Left colon (tissue), 2 donors: ENCODE measurements at places on chromosomes 5 and 9. TPM values are rescaled to one million over a fixed set of nuclear protein-coding genes. Genes with fewer than 3 reads are reported as not detected.

SV2C gene
- total RNA-seq, result 0.36 TPM

ISCA1 gene
- total RNA-seq, result 25.1 TPM

GRCh38 chr5:34869256-34869655 is 30.3 kb downstream of the TTC23L start:
- no peak for DNase-seq

GRCh38 chr9:92097997-92098482 is 17.2 kb downstream of the SPTLC1 start:
- DNase-seq, result peak; percentile 96

HTR1A gene
- total RNA-seq, result not detected

TMC1 gene
- total RNA-seq, result 0.28 TPM

CCL27 gene
- total RNA-seq, result not detected

GRCh38 chr5:14954216-14954615 is 82.6 kb upstream of the ANKH start:
- DNase-seq, result no peak

DNA sequence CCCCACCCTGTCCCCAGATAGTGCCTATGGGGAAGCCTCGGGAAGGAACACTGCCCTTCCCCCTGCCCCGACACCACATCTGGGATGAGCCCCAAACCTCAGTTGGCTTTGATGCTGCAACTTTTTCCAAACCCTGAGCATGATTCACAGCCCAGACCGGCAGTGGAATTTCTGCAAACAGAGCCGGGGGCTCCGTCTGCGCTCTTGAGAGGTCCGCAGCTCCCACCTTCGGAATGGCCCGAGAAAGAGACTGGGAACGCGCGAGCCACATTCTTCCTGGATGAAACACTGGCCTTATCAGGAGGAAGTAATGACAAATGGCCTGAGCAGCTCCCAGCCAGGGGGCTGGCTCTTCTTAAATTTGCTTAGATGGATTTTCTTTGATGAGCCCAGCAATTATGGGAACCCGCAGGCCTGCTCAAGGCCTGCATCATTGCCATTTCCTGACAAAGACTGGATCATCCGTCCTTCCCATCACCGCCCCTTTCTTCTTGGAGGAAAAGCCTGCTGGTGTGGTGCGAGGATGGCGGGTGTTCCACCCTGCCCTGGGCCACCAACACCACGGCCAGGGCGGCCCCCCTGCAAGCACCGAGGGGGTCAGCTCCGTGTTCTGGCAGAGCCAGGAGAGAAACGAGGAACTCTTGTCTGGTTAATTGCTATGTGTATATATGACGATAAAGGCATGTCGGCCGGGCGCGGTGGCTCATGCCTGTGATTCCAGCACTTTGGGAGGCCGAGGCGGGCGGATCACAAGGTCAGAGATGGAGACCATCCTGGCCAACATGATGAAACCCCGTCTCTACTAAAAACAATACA is 38.8 kb upstream of the COL5A1 start:
- no peak for DNase-seq

- peak; percentile 9 for DNase-seq
These were observed 32.4 kb upstream of the LRRC14B start for GRCh38 chr5:158807-159447.

ADCY2 gene
- total RNA-seq, result 2.3 TPM

DNA sequence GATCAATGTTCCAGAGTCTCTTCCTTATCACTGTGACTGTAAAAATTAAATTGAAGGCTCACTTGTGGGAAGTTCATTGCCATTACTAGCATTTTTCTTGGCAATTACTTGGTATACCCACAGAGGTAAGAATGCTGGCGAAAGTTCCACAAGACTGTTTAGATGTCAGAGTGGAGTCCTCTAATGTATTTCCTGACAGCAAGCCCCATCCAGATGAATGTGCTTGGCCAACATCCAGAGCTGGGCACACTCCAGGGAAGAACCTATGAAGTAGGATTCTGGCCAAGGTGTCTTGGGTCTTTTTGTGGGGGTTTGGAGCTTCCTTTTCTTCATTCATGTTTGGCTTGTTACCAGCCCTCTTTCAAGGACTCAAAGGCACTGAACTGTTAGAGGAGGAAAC is 473.6 kb downstream of the DMAC1 start:
- DNase-seq, result no peak

PCDHA9 gene
- 0.08 TPM for total RNA-seq

PHYHD1 gene
- 1.5 TPM for total RNA-seq

- DNase-seq, result no peak
These were observed 10.6 kb upstream of the DPYSL3 start for GRCh38 chr5:147520450-147520849.

GRCh38 chr5:104751969-104752368 is 1189.4 kb upstream of the NUDT12 start:
- DNase-seq, result no peak

DNA sequence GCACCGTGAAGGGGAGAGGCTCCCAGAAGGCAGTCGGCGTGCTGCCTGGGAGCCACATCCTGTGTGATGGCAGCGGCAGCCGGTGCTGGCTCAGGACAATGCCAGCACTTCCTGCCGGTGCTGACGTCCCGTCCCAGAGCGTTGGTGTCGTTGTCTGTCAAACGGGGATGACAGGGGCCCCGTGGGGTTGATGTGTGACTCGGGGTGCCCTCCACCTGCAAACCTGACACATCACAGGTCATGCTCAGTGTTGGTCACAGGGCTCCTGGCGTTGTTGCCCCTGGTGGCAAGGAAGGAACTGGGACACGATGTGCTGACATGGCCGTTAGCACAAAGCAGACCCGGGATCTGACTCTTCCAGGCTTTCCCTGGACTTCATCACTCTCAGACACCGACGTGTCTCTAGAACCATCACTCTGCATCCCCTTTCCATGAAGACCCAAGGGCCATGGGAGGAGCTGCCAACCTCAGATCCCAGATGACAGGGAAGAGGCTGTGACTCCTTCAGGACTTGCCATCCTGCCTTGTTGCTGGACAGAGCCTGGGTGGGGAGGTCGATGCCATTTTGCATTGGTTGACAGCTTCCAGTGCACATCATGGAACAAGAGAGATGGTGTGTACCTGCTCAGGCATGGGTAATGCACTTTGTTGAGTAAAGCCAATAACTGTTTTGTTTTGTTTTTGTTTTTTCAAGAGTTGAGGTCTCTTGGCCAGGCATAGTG is 21.5 kb downstream of the PLPP7 start:
- DNase-seq, result peak; percentile 31

- no peak for DNase-seq
These were observed 9.3 kb upstream of the TEX48 start for GRCh38 chr9:114691046-114691955.

- no peak for DNase-seq
These were observed 70.7 kb upstream of the TAF1L start for GRCh38 chr9:32706004-32706724.

GRCh38 chr5:110414360-110414759 is 312.1 kb downstream of the TMEM232 start:
- no peak for DNase-seq

DNA sequence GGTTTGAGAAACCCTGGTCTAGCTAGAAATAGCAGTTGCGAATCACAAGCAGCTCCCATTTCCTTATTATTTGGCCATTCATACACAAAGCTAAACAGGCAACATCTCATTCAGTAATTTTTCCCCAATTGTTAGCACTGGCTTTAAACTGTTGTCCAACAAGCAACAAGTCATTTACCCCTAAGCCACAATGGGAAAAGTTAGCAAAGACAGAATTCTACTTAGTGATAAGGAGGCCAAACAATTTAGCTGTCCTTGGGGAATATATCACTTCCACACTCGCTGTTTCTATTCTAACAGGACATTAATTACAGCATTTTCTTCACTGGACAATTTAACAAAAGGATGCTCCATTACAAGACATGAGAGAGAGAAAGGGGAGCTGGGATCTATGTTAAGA is 2.8 kb downstream of the MYO10 start:
- no peak for DNase-seq

SPATA9 gene
- total RNA-seq, result 0.31 TPM

- DNase-seq, result no peak
These were observed 6.1 kb upstream of the FOXB2 start for GRCh38 chr9:77013206-77013931.

- DNase-seq, result no peak
These were observed 1.8 kb upstream of the GALNT12 start for GRCh38 chr9:98805506-98806272.

- DNase-seq, result no peak
These were observed 368.0 kb upstream of the SEMA6A start for GRCh38 chr5:116942622-116943021.

GRCh38 chr9:27383524-27383923 is 86.6 kb upstream of the EQTN start:
- no peak for DNase-seq

DPYSL3 gene
- 10.0 TPM for total RNA-seq

SLC6A3 gene
- not detected for total RNA-seq

RANBP6 gene
- 7.1 TPM for total RNA-seq

GDNF gene
- total RNA-seq, result 2.5 TPM

GRCh38 chr9:106861640-106862109 is 1.3 kb upstream of the ZNF462 start:
- no peak for DNase-seq

DNA sequence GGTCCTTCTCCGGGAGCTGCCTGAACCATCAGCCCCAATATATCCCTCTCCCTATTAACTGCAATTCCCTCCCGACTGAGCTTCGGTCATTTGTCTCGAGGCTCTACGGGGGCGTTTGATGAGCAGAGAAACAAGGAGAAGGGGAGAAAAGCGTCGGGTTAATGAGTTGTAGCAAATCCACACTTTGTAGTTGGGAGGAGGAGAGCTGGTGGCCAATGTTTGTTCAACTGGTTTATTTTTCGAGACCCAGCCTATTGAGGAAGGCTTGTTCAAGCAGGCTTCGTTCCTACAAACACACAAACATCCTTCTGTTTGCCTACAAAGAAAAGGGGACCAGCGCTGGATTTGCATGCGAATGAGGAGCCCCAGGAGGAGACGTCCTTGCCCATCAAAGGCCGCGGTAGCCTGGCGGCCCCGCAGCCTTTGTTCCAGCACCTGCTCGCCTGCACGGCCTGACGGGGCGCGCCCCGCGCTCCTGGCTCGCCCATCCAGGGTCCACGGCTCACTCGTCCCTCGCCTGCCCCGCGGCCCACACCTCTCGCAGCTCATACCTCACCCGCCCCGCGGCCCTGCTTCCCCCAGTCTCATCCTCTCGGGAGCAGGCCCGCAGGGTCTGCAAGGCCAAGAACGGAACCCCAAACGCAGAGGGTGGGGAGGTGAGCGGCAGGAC is 4.6 kb downstream of the FOXD1 start:
- no peak for DNase-seq

LEAP2 gene
- 2.9 TPM for total RNA-seq

DNA sequence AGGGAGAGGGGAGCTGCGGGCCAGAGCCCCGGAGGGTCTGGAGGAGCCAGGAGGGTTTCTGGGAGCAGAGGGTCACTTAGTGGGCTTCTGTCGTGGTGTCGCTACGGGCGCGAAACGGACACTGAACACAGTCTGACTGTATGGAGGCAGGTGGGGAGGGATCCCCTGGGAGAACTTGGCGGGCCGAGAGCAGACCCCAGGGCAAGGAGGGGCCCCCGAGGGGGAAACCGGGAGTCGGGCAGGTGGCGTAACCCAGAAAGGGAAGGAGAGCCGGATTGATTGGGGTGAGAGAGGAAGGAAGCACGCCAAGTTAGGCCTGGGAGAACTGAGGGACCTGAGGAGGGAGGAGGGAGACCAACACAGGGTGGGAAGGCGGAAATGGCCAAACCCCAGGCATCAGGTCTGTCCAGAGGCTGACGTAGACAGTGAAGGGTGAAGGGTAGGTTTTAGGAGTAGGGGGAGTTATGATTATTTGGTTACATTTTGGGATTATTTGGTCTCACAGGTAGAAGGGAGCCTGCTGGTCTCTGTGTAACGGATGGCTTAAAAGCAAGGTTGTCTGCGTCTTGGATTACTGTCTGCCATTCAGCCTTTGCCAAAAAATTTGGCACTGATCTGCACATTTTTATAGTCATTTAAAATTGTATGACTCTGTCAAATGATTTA is 3.3 kb upstream of the MSMP start:
- DNase-seq, result no peak

DNA sequence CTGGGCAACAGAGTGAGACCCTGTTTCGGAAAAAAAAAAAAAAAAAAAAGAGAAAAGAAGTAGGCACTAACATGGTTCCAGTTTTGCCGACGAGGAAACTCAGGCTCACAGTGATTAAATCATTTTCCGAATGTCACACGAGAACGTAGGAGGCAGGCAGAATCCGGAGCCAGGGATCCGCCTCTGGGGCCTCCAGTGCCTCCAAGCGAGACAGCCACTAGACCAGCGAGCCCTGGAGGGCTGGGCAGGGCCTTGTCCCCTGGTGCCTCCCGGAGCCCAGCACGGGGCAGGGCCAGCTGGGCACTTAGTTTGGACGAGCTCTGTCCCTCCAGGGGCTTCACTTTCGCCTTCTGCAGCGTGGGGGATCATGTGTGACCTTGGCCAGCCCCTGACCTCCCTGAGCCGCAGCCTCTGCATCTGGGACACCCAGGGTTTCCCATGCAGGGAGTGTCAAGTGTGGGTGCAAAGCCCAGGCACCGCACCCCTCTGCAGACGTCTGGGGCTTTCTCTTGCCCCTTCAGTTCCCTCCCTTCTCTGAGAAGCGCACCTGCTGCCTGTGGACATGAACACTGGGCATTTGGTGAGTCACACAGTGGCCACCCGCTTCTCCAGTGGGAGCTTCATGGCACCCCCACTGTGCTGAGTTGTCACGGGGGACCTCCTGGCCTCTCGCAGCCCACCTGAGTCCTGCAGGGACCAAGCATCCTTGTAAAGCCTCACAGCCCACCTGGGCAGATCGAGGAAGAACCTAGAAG is 80.3 kb downstream of the RXRA start:
- DNase-seq, result no peak

- no peak for DNase-seq
These were observed 28.1 kb upstream of the OBP2B start for GRCh38 chr9:133237035-133237731.

DNA sequence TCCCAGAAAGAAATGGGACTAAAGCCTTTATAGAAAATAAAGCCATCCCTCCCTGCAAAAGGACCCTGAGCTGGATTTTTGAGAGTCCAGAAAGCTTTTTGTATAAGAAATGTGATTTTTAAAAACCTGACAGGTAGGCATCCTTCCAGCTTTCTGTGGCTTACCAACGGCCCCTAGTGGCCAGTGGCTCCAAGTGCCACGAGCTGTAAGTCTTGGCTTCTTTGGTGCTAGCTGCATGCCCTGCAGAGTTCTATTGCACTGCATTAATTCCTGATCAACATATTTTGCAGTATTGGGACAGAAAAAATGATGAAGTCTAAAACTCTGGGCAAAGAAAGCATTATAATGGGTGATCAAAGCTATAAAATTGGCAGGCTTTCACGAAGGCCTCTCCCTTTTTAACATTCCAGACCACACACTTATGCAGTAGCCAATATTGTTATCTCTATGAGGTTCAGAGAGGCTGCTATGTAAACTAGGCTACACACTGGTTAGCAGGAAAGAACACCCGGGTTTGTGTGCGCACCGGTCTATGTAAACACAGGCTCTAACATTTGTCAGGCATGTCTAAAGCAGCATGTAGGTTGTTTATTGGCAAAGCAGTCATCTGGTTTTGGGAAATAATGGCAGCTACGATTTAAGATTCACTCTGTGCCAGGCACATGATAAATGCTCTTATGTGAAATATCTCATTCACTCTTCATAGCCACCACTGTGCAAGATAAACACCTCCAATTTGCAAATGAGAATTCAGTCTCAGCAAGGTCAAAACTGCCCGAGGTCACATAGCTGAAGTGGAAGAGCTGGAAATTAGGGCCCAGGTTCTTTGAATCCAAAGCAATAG is 55.2 kb downstream of the NMUR2 start:
- peak; percentile 18 for DNase-seq
